Muscle of leg (tissue), 16 donors: ENCODE measurements at places on chromosomes 12 and 14. TPM values are rescaled to one million over a fixed set of nuclear protein-coding genes. Genes with fewer than 3 reads are reported as not detected.

Gene PMEL
- 0.62 TPM for total RNA-seq

Gene HOMEZ
- total RNA-seq: 8.6 TPM

Gene OR10A7
- not detected for total RNA-seq

Gene TOMM20L
- not detected for total RNA-seq

Gene TAS2R9
- not detected for total RNA-seq
